ENCODE measurements at places on chromosomes 3 and 15. TPM values are rescaled to one million over a fixed set of nuclear protein-coding genes. Genes with fewer than 3 reads are reported as not detected.

- H3K27ac ChIP-seq, result no peak overlapping the region
- H3K27me3 ChIP-seq, result no peaks in the 10 kb centered on the region
- H3K4me3 ChIP-seq, result no peak overlapping the region
- no peak for DNase-seq
- H3K36me3 ChIP-seq, result no peaks in the 10 kb centered on the region
Measured at GRCh38 chr3:40109641-40110490, 199.6 kb upstream of the EIF1B start.

- H3K27ac ChIP-seq, result peak overlapping the region; percentile 73
- DNase-seq, result no peak
- H3K36me3 ChIP-seq, result peaks cover 80% of the 10 kb centered on the region
- H3K27me3 ChIP-seq, result no peaks in the 10 kb centered on the region
- no peak overlapping the region for H3K4me3 ChIP-seq
Measured at GRCh38 chr3:70981231-70981880, 602.2 kb downstream of the FOXP1 start.

The IL5RA gene
- not detected for total RNA-seq

DNA sequence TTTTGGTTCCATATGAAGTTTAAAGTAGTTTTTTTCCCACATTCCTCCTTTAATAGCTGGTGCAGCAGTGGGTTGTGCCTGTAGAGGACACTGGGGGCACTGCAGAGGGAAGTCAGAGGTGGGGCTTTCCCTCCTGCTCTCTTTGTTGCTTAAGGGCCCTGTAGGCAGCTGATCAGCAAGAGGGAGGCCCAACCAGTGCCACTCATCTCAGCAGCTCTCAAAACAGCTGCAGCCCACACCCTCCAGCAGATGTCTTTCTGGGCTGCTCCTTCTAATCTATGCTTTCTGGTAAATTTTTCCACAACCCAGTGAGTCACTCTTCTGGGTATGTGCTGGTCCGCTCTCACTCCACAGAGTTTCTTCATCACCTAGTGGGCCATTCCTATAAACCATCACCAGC, 263.8 kb downstream of the FEZF2 start:
- no peaks in the 10 kb centered on the region for H3K4me1 ChIP-seq
- H3K27me3 ChIP-seq, result no peaks in the 10 kb centered on the region
- DNase-seq, result no peak
- no peaks in the 10 kb centered on the region for H3K36me3 ChIP-seq
- no peak overlapping the region for H3K4me3 ChIP-seq

GRCh38 chr3:196287440-196288140, at the start of gene PCYT1A:
Gene PCYT1A (minus strand): TSS chr3:196287726. CDS start chr3:196270531, 17,195 bp downstream.
- H3K36me3 ChIP-seq, result peaks cover 22% of the 10 kb centered on the region
- peaks cover 43% of the 10 kb centered on the region for H3K4me1 ChIP-seq
- peak; percentile 82 for DNase-seq
- peak within 1 kb of the TSS; percentile 89 for H3K27ac ChIP-seq
- no peaks in the 10 kb centered on the region for H3K27me3 ChIP-seq

- peaks cover 2% of the 10 kb centered on the region for H3K27me3 ChIP-seq
- no peak overlapping the region for H3K27ac ChIP-seq
- H3K4me1 ChIP-seq, result peaks cover 2% of the 10 kb centered on the region
- no peak for DNase-seq
- H3K36me3 ChIP-seq, result no peaks in the 10 kb centered on the region
Measured at GRCh38 chr3:48402281-48402732, 27.6 kb downstream of the PLXNB1 start.

The SPTBN5 gene
- total RNA-seq, result 1.5 TPM

The CFAP20DC gene
- total RNA-seq, result 1.4 TPM

DNA sequence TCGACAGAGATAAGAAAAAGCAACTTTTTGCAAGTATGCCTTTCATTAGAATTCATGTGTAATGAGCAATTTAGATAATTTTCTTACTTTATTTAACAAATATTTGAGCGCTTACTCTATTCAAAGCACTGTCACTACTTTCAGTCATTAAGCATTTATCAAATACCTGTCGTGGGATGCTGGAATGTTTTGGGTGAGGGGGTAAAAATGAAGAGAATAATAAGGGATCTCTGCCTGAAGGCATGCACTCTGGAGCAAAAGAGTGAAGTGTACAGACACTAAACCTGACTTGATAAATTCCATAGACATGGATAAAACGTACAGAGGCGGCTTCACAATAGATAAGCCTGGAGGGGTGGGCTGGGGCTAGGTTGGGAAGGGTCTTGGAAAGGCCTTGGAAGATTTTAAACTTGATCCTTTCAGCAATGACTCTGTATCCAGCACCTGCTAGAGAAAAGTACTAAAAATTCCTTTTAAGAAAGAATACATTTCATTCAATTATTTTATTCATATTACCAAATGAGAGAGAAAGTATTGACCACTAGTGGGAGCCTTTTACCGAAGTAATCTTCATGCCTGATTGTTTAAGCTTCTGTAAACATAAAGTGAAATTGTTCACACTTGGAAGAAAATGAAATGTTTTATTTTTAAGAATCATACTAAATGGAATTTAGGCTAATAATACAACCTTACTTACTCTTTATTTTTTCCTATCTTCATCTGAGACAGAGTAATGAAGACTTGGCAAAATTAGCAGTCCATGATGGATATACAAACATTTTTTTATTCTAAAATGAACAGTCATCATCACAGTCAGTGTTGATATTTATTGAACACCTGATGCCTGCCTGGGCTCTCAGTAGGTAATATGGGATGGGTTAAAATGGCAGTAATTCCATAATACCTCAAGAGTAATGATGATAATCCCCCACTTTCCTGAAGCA, 113.2 kb downstream of the PPP2R3A start:
- H3K36me3 ChIP-seq, result no peaks in the 10 kb centered on the region
- no peak overlapping the region for H3K27ac ChIP-seq
- no peak for DNase-seq

- H3K27me3 ChIP-seq, result peaks cover 10% of the 10 kb centered on the region
- DNase-seq, result no peak
- H3K27ac ChIP-seq, result no peak overlapping the region
- no peaks in the 10 kb centered on the region for H3K36me3 ChIP-seq
- no peak overlapping the region for H3K4me3 ChIP-seq
- no peaks in the 10 kb centered on the region for H3K4me1 ChIP-seq
Measured at GRCh38 chr3:155701882-155702465, 42.9 kb downstream of the PLCH1 start.

GRCh38 chr15:55322467-55322866, 3.4 kb downstream of the PIGB start:
- no peak for DNase-seq
- H3K36me3 ChIP-seq, result peaks cover 33% of the 10 kb centered on the region
- H3K4me1 ChIP-seq, result peaks cover 29% of the 10 kb centered on the region
- no peak overlapping the region for H3K4me3 ChIP-seq

The IQCF5 gene
- total RNA-seq, result not detected

- no peak overlapping the region for H3K27ac ChIP-seq
- H3K4me3 ChIP-seq, result no peak overlapping the region
- no peak for DNase-seq
- H3K4me1 ChIP-seq, result peaks cover 4% of the 10 kb centered on the region
- no peaks in the 10 kb centered on the region for H3K27me3 ChIP-seq
Measured at GRCh38 chr15:87570206-87570605, 686.3 kb downstream of the NTRK3 start.

DNA sequence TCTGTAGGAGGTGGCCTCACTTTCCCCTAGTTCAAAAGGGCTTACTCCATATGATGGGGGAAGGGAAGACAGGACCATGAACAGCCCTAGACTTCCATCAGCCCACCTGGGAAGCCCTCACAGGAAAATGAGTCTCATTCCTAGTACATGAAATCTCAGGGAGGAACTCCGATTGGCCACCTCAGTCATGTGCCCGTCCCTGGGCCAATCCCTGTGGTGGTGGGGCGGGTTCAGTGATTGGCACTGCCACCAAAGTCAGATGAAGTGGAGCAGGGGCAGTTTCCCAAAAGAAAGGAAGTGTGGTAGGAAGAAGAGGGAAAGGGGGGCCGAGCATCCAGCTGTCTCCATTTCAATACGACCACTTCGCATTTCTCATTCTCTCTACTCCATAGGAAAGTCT, 25.9 kb upstream of the GP9 start:
- no peak overlapping the region for H3K27ac ChIP-seq
- H3K36me3 ChIP-seq, result no peaks in the 10 kb centered on the region
- H3K27me3 ChIP-seq, result peaks cover 9% of the 10 kb centered on the region
- no peak for DNase-seq

DNA sequence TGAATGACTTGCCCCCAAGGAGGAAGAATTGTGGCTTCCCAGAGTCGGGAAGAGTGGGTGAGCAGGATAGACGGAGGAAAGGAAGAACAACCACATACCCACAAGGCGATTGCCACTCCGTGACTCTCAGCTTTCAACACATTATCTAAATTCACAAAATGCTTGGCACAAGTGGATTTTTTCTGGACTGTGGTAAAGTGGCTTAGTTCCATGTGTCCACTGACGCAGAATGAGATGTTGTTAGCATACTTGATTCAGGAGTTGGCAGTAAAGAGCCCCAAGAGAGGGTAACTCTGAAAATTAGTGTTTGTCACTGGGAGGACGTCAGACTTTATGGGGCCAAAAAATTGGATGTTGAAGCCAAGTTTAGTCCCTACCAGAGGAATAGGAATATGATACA, 198.8 kb upstream of the CTNNB1 start:
- no peaks in the 10 kb centered on the region for H3K4me1 ChIP-seq
- no peak overlapping the region for H3K27ac ChIP-seq
- H3K27me3 ChIP-seq, result peaks cover 14% of the 10 kb centered on the region

DNA sequence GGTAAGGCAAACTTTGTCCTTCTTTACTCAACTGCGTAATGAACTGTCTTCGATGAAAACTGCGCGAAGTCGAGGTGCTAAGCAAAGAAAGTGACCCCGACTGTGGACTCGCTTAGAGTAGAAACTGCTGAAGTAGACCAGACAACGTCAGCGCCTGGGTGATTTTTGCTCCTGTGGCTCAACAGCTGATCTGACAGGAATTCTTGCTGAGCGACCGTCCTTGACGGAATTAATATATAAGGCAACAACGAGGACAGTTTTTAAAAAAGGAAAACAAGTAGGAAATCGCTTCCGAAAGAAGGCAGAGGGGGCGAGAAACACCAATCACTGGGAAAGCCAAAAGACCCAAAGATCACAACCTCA, 541 bp downstream of the RPS27L start:
- no peaks in the 10 kb centered on the region for H3K27me3 ChIP-seq
- peak overlapping the region; percentile 99 for H3K4me3 ChIP-seq
- H3K4me1 ChIP-seq, result peaks cover 27% of the 10 kb centered on the region
- peak overlapping the region; percentile 98 for H3K27ac ChIP-seq
- H3K36me3 ChIP-seq, result peaks cover 38% of the 10 kb centered on the region

GRCh38 chr3:130423064-130423463, 77.6 kb downstream of the COL6A5 start:
- H3K27ac ChIP-seq, result no peak overlapping the region
- no peak for DNase-seq
- no peak overlapping the region for H3K4me3 ChIP-seq
- H3K4me1 ChIP-seq, result no peaks in the 10 kb centered on the region
- H3K27me3 ChIP-seq, result peaks cover 8% of the 10 kb centered on the region

The CCDC71 gene
- 19.9 TPM for total RNA-seq

- DNase-seq, result peak; percentile 21
- H3K4me1 ChIP-seq, result peaks cover 67% of the 10 kb centered on the region
- peaks cover 4% of the 10 kb centered on the region for H3K27me3 ChIP-seq
- H3K4me3 ChIP-seq, result no peak overlapping the region
- no peaks in the 10 kb centered on the region for H3K36me3 ChIP-seq
Measured at GRCh38 chr3:72345237-72345878, 502.9 kb downstream of the SHQ1 start.

GRCh38 chr3:188926111-188926510, 245.7 kb upstream of the TPRG1 start:
- H3K27me3 ChIP-seq, result peaks cover 4% of the 10 kb centered on the region
- no peaks in the 10 kb centered on the region for H3K36me3 ChIP-seq
- DNase-seq, result no peak

- H3K27ac ChIP-seq, result no peak overlapping the region
- DNase-seq, result no peak
- peaks cover 23% of the 10 kb centered on the region for H3K4me1 ChIP-seq
Measured at GRCh38 chr3:10432931-10433330, 72.5 kb downstream of the ATP2B2 start.

DNA sequence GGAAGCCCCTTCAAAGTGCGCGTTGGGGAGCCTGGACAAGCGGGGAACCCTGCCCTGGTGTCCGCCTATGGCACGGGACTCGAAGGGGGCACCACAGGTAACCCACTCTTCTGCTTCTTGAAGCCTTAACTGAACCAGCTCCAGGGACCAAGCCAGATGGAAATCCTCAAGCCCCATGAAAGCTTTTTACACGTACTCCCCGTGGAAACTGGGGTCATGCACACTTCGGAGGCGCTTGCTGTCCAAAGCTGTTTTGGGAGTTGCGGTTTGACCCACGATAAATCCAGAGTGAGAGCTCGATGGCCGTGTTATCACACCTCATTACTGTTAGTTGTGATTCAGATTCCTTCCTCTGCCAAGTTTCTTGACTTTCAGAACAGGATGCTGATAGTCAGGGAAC, 47.5 kb downstream of the DNASE1L3 start:
- no peaks in the 10 kb centered on the region for H3K27me3 ChIP-seq
- H3K4me1 ChIP-seq, result peaks cover 12% of the 10 kb centered on the region
- peaks cover 14% of the 10 kb centered on the region for H3K36me3 ChIP-seq
- H3K4me3 ChIP-seq, result no peak overlapping the region
- no peak for DNase-seq
